ENCODE measurements at places on chromosomes 7 and 10.

- no peak for DNase-seq
Observed at GRCh38 chr7:147078312-147078711, 961.7 kb downstream of the CNTNAP2 start.

- no peak for DNase-seq
Observed at GRCh38 chr10:5891009-5891408, 966 bp downstream of the FBH1 start.

- no peak for DNase-seq
Observed at GRCh38 chr10:50219646-50220045, 31.7 kb downstream of the ASAH2 start.

GRCh38 chr10:78925275-78925674 lies 143.5 kb upstream of the ZMIZ1 start:
- DNase-seq, result no peak

DNA sequence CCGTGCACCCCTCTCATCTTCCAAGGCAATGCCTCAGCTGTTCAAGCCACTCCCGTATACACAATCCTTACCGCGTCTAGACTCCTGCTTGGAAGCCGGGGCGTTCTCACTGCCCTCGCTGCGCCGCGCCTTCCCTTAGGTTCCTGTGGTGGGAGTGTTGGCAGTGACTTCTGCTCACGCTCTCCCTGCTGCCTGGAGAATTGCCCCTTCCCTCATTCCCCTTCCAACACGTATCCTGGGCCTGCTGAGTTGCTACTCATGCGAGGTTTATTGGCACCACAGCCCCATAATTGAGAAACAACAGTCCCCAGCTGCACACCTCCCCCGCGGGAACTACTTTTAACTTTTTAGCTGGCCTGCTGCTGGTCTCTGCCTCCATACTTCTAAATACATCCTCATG lies 31.9 kb downstream of the RBM17 start:
- DNase-seq, result no peak

- no peak for DNase-seq
Observed at GRCh38 chr7:140983802-140984201, 30.9 kb downstream of the MRPS33 start.

- DNase-seq, result no peak
Observed at GRCh38 chr10:113712755-113713639, 33.3 kb downstream of the CASP7 start.

GRCh38 chr7:90897961-90898469 lies 301.9 kb downstream of the CDK14 start:
- no peak for DNase-seq

GRCh38 chr10:79067241-79068202 lies 1.2 kb upstream of the ZMIZ1 start:
- DNase-seq, result peak; percentile 83

GRCh38 chr10:33704214-33704830 lies 369.9 kb upstream of the NRP1 start:
- no peak for DNase-seq

DNA sequence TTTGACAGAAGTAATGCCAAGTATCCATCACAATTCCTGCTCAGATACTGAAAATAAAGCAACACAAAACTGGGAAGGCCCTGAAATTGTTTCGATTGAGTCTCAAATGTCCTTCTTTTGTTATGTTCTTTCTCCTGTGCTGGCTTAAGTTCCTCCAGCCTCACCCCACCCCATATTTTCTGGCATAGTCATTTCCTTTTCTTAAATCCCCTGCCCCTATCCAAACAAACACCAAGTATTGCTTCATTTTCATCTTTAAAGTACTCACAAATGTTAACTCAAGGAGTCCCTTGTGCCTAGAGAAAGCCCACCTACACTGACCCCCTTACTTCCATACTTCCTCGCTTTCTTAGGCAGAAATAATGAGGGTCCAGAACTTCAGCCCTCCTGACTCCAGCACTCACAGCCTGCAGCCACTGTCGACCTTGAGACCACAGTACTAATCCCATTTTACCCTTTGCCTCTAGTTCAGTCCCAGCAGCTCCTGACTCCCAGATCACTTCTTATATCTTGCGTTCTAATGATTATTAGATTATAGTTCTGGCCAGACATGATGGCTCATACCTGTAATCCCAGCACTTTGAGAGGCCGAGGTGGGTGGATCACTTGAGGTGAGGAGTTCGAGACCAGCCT lies 73.2 kb upstream of the ST8SIA6 start:
- DNase-seq, result no peak

DNA sequence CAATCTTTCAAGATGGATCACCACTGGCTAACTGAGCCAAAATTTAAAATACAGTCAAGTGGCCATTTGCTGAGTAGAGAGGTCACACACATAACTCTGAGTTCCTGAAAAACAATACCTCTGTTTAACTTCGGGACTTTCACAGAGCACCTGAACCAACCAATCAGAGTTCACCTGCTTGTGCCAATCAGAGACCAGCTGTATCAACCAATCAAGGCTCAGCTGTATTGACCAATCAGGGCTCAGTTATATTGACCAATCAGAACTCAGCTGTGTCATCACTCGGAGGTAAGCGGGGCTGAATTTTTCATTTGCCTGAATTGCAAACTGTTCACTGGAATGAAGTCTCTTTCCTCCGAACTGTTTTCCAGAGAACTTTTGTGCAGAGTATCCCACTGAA lies 10.0 kb upstream of the CPXM2 start:
- no peak for DNase-seq

DNA sequence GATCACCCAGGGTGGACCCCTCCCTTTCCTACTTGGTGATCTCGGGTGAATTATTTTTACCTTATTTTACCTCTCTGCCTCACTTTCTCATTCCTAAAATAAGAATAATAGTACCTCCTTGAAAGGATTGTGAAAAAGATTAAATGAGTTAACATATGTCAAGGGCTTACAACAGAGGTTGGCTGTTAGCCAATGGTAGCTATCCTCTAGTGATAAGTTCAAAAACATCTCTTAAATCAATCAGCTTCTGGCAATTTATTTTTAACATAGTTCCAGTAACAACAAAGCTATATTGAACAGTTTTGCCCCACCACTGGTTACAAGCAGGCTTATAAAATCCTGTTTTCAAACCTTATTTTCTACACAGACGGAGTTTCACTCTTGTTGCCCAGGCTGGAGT lies 45.4 kb downstream of the TMEM168 start:
- no peak for DNase-seq

GRCh38 chr7:138684340-138684739 lies 16.8 kb downstream of the SVOPL start:
- DNase-seq, result no peak

DNA sequence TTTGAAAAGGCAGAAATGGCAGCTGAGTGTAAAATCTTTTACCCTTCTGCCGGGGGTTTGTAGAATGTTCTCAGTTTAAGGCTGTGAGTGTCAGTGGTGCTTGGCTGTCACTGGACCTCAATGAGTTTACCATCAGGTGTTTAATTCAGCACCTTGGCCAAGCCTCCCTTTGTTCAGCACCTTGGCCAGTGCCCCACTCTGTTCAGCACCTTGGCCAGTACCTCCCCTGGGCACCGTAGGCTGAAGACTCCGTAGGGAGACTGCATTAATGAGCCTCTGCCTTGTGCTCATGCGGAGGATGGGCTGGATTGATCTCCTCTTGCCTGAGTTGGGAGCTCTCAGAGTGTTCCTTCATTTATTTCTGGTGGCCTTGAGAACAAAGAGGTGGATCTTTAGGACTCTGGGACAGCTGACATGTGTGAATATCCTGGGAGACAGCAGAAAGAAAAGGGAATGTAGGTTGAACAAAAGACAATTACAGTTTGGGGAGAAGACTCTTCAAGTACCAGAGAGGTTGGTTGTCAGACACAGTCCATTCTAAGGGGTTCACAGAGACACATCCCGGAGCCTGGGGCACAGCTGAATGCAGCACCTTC lies 1.6 kb downstream of the FAM24A start:
- DNase-seq, result peak; percentile 44

GRCh38 chr7:36011588-36011965 lies 141.5 kb upstream of the EEPD1 start:
- no peak for DNase-seq

DNA sequence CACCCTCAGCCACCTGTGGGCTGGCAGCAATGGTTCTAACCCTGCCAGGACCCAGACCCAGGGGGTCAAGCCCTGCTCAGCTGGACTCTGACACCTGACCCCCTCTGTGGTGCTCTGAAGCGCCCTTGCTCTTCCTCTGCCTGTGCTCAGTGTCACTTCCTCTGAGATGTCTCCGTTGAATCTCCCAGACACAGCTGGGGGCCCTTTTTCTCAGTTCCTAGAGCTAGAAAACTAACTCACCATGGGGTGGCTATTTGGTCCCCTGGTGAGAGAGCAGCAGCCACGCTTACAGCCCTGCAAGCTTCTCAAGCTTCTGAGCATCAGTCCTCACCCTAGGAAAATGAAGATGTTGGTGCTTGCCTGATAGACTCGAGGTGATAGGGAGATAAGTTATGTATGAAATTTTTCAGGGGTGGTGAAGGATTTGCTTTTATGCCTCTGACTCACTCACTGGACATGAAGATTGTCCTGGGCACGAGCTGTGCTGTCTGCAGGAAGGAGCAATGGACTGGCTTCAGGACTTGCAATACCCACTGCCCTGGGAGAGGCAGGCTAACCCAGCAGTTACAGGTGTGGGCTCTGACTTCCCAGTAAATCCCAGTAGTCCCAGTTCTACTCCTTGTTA lies 29.6 kb downstream of the COL13A1 start:
- DNase-seq, result no peak

GRCh38 chr7:41067576-41067975 lies 635.3 kb downstream of the INHBA start:
- DNase-seq, result no peak

- DNase-seq, result no peak
Observed at GRCh38 chr10:46024948-46025347, 5.5 kb downstream of the NCOA4 start.

DNA sequence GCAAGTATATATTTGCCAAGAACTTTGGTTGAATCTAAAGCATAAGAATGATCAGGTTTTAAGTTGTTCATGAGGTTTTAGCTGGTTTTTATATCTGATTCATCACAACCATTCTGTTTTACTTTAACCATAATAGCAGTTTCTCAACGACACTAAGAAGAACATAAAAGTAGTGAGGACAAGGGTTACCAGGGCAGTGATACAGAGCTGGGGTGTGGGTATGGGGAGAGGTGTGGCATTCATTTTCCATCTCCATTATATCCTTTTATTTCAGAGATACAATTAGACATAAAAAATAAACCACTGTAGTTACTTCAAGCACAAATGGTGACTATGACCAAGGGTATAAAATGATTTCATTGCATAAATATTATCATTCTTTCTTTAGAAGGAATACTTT lies 149.8 kb upstream of the STEAP4 start:
- DNase-seq, result no peak

DNA sequence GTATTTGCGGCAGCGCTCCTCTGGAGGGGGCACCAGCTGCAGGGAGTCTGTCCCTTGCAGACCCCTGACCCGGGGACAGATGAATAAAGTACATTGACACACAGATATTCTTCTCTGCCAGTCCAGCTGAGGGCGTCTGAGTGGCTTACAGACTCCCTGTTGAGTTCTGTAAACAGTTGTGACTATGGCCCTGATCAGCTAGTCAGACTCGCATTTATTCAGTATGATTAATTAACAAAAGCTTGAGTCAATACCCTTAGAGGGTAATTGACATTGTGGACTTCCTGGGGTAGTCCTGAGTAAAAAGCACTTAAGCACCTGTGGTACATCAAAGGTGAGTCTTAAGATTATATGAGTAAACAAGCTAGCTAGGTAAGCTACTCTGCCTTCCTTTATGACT lies 21.0 kb downstream of the ANKRD30A start:
- no peak for DNase-seq

GRCh38 chr7:46009211-46009610 lies 88.1 kb upstream of the IGFBP3 start:
- DNase-seq, result no peak

- no peak for DNase-seq
Observed at GRCh38 chr7:79317728-79318127, 135.7 kb downstream of the MAGI2 start.

- no peak for DNase-seq
Observed at GRCh38 chr10:11887381-11888227, 64.4 kb downstream of the PROSER2 start.

DNA sequence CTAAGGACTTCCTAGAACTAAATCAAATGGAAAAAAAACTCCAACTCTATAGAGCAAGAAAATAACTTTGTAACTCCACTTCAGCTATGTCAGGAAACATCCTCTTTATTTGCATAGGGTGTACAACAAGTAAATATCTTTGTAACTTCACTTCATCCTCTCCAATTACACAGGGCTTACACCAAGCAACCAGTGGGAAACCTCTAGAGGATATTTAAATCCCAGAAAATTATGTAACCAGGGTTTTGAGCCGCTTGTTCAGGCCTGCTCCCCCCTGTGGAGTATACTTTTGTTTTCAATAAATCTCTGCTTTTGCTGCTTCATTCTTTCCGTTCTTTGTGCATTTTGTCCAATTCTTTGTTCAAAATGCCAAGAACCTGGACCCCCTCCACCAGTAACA lies 22.2 kb downstream of the LIPJ start:
- no peak for DNase-seq

GRCh38 chr7:10773430-10773829 lies 200.2 kb upstream of the PHF14 start:
- no peak for DNase-seq

- DNase-seq, result no peak
Observed at GRCh38 chr7:37211097-37211880, 237.4 kb downstream of the ELMO1 start.

- DNase-seq, result peak; percentile 63
Observed at GRCh38 chr7:55533050-55533728, 39.1 kb downstream of the VOPP1 start.

DNA sequence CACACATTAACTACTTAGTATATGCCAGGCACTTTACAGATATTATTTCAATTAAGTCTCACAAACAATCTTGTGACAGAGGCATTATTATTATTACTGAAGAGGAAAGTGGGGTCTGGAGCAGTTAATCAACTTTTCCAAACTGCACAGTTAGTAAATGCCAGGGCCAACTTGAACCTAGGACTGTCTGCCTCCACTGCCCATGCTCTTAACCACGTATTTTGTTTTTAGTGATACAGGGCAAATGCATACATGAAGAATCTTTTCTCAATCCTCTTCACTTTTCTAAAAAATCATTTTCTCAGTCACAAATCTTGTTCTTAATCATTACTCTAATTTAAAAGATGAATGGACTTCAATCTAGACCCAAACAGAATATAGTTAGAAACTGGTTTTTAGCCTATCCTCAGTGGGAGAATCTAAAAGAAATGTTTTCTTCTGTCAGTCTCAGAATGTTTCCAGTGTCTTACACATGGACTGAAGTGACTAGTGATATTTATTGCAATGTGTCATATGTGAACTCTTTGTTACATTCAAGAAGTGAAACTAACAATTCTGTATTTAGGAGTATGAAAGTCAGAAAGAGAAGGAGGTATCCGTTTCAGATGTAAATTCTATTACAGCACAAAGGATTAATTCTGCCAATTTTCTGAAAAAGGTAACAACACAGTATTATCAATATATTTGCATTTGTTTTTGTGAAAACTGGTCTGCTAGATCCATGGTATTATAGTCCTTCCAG lies 55.5 kb upstream of the CCNJ start:
- no peak for DNase-seq

DNA sequence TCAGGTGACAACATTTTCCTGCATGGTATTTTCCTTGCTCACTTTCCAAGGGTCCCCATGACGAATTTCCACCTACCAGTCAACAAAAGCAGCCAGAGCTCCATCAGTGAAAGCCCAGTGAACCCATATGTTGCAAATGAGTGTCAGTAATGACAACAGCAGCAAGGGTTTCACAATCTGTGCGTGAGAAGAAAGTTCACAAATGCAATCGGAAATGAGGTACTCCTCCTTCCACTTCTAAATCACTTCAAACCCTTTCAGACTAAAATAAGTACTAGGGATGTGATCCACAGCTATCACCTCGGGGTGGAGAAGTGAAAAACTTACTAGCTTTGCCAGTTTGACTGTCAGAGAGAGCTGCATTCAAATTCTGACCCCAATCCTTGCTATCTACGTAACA lies 55.6 kb upstream of the BET1 start:
- no peak for DNase-seq
